ENCODE measurements at places on chromosomes 2 and 18. TPM values are rescaled to one million over a fixed set of nuclear protein-coding genes. Genes with fewer than 3 reads are reported as not detected.

Gene TMEM163
- total RNA-seq: not detected

Gene RAPGEF4
- not detected for total RNA-seq

Gene ERMN
- not detected for total RNA-seq

Gene SPAST
- 20.4 TPM for total RNA-seq

Gene PPP1CB
- total RNA-seq: 244 TPM

Gene ASPRV1
- 0.23 TPM for total RNA-seq

Gene CNRIP1
- 2.4 TPM for total RNA-seq

Gene MC2R
- not detected for total RNA-seq

Gene NOL4
- total RNA-seq: not detected

Gene PRSS56
- not detected for total RNA-seq

Gene GPATCH11
- total RNA-seq: 5.9 TPM

Gene SPEG
- total RNA-seq: 25.7 TPM

Gene TLX2
- total RNA-seq: not detected

Gene CHPF
- total RNA-seq: 81.2 TPM

Gene INPP5D
- 46.1 TPM for total RNA-seq

Gene LIMS4
- 1.5 TPM for total RNA-seq

Gene HIBCH
- 14.7 TPM for total RNA-seq

Gene FKBP1B
- total RNA-seq: 1.8 TPM

Gene FBXO36
- total RNA-seq: 2.2 TPM

Gene LTBP1
- 99.0 TPM for total RNA-seq

Gene STPG4
- 0.83 TPM for total RNA-seq

Gene LCLAT1
- 27.5 TPM for total RNA-seq

Gene IL36RN
- total RNA-seq: not detected

Gene CCDC102B
- total RNA-seq: 3.5 TPM

Gene NCKAP5
- total RNA-seq: not detected

Gene RAB27B
- 73.5 TPM for total RNA-seq

Gene VAMP8
- total RNA-seq: 49.9 TPM

Gene CENPA
- 19.7 TPM for total RNA-seq

Gene GKN1
- total RNA-seq: not detected

Gene ZNF396
- total RNA-seq: 2.0 TPM

Gene TUBB8B
- total RNA-seq: not detected

Gene ANO7
- 0.14 TPM for total RNA-seq

Measured in MCF 10A (cell line).